Activated naive CD4-positive, alpha-beta T cell treated with anti-CD3 and anti-CD28 coated beads, Interleukin-2, amount 50 U/mL, for 16 hours (primary cell): ENCODE measurements at places on chromosomes 6 and 20.

- peak; percentile 60 for DNase-seq
These were observed 697 bp downstream of the PPT2 start for GRCh38 chr6:32154514-32155161.

DNA sequence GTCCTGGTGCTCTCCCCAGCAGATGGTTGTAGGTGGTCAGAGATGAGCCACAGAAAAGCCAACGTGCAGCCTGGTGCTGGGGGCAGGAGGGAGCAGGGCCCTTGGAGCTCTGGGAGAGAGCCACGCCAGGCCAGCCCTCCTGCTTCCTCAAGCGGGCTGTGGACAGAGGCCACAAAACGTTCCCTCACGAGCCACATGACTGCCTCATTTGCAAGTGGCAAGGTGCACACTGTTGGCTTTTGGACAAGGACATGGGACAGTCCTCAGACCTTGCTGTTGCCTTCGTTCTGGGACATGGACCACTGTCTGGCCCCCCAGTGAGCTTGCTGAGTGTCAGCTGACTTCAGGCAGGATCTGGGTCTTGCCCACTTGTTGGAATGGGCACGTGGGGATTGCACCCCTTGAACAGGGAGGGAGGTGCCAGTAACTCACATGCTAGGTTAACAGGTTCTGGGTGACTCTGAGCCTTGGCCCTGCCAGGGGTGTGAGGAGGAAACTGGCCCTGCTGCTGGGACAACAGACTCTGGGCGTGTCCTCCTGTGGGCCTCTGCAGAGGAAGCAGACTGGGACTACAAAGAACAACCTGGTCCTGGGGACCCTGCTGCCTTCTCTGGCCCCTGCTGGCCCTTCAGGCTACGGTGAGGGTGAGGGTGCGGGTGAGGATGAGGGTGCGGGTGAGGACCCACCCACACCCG lies 2.6 kb downstream of the SLCO4A1 start:
- no peak for DNase-seq

DNA sequence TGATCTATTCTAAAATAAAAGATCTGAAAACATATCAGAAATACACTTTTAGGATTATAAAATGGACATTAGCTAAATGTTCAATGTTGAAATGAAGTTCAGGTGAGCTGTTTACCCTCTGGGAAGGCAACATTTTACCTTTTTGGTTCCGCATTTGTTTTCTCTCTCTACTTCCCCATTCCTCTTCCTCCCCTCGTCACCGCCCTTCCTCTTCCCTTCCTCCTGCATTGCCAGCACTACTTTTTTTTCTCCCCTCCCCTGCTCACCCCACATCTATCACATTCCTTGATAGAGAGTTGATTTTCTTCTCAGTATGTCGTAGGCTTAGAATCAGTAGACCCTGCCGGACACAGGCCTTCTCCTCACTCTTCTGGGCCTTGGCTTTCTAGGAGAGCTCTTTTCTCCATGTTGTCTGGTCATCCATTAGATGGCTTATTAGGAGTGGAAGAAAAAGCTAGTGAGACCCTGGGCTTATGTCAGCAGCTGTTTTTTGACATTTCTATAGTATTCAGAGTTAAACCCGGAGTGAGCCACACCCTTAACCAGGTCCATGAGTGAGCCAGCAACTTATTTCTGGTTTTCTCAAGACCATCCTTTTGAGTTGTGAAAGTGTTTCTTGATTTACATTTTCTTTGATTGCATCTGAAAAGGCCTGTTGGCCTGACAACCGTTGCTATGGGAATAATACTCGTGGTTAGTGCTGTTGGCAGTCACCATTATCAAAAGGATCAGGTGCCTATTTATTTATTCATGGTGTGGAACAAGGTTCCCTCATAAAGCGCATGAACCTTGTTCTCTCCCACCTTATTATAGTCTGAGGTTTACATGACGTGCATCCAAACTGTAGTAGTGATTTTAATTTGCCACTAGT lies 90.9 kb downstream of the DTD1 start:
- no peak for DNase-seq

- no peak for DNase-seq
These were observed 507.4 kb upstream of the JARID2 start for GRCh38 chr6:14738497-14738896.

DNA sequence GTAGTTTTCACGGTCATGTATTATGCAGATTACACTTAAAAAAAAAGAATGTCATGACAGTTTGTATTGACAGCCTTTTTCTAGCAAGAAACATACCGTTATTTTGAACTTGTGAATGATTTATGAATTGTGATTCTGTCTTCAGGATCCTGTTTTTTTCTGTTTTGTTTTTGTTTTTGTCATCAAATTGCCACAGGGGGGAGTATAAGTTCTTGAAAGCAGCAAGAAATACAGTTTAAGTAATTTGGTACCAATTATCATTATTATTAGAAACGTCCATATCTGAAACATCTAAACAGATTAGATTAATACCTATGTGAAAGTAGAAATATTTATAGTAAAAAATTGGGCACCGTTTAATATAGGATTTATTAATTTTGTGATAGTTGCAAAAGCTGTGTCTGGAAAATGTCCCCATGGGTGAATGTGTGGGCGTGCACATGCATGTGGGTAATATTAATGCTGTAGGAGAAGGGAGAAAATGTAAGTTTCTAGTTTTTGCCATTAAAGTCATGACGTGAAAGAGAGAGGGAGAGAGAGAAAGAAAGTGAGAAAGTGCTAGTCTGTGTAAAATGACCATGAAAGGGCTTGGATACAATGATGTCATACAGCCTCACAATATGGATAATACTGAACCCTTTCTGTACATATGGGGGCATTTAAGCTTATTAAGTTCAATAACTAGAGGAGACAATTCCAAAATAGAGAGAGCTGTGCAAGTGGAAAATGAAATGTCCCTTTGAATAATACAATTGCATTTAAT lies 9.4 kb upstream of the CCN2 start:
- no peak for DNase-seq

DNA sequence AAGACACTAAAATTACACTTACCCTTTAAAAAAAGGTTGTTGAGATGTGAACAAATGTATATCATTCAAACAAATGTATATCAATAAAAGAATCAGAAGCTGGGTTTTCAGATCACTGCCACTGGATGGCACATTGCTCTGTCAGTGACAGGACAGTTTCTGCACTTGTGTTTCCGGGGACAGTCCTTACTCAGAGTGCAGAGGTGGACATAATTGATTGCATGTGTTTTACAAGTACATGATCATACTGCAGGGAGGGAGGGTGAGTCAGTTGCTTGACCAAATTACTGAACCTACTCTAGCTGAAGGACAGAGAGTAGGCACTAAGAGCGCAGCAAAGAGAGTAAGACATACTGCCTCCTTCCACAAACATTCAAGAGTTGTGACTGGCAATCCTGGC lies 302.3 kb downstream of the TENT5A start:
- no peak for DNase-seq
